ENCODE measurements at places on chromosomes 4 and X. TPM values are rescaled to one million over a fixed set of nuclear protein-coding genes. Genes with fewer than 3 reads are reported as not detected.

DNA sequence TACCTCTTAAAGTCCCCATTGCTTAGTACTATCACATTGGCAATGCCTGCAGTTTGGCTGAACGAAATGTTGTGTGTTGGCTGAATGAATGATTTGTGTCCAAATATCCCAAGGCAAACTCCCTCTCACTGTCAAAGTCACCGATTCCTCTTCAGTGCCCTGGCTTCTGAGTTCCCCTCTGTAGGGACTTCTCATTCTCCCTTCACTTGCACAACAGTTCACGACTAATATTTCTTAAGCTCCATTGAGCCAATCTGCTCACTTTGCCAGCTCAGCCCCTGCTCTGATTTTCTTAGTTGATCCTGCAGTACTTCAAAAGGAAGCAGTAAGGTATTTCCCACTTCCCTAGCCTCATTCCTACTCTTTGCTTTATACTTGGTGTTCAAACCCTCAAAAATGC, 21.9 kb upstream of the PACRGL start:
- H3K27me3 ChIP-seq = no peaks in the 10 kb centered on the region
- no peak for DNase-seq
- no peak overlapping the region for H3K27ac ChIP-seq
- no peaks in the 10 kb centered on the region for H3K36me3 ChIP-seq

DNA sequence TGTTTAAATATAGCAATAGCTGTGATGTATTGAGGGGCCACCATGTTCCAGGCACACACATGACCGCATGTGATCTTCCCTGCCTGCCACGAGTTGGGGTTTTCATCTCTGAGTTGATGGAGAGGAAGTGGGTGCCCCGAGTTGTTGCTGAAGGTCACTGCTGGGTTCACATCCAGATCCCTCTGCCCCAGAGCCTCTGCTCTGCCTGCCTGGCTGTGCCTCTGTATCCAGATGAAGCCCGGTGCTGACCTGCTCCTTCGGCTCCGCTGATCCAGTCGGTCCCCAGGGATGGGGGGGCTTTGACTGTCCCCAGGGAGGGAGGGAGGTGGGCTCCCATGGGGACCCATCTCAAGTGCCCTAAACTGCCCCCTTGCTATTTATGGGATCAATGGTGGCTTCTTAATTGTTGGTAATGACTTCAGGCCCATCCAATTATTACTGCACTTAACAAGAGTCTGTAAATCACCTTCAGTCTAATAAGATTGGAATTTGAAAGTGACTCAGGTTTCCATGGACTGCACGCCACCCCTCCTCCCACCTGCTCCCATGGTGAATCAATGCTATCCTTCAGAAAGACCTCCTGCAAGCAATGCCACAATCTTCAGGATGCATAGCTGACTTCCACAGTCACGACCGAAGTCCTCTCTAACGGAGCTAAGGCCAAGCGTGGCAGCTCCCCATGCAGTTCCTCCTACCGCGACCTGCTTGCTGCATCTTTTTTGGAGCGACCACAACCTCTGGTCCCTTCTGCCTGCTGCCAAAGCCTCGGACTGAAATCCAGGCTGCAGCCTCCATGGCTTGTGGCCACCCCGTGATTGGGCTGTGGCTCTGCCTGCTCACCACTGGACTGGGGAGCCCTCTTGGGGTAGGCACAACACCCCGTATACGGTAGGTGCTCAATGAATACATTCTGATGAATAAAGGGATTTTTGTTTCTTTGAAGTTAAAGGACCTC, 73.1 kb downstream of the CPZ start:
- H3K4me1 ChIP-seq = no peaks in the 10 kb centered on the region
- H3K4me3 ChIP-seq = no peak overlapping the region
- H3K36me3 ChIP-seq = no peaks in the 10 kb centered on the region
- no peak for DNase-seq
- H3K27me3 ChIP-seq = no peaks in the 10 kb centered on the region

DNA sequence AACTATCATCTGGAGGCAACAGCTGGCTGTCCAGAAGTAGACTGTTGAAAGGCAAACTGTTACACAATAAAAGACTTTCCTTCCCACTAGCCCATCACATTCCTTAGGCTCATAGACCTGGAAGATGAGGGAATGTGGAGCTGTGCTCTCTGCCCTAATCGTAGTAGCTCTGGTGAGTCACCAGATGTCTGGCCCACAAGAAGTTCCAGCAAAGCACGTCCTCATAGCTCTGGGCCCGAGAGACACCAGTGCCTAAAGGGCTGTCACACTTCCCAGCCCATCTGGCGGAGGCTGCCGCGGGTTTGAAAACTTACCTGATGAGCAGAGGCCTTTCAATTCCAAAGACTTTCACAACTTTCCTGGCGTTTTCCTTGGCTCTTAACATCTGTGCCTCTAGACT, 81.7 kb upstream of the STOX2 start:
- H3K27ac ChIP-seq = no peak overlapping the region
- no peak overlapping the region for H3K4me3 ChIP-seq
- no peaks in the 10 kb centered on the region for H3K36me3 ChIP-seq
- peak; percentile 79 for DNase-seq
- peaks cover 20% of the 10 kb centered on the region for H3K4me1 ChIP-seq

The DUSP21 gene
- not detected for total RNA-seq

The SSX4 gene
- total RNA-seq = not detected

DNA sequence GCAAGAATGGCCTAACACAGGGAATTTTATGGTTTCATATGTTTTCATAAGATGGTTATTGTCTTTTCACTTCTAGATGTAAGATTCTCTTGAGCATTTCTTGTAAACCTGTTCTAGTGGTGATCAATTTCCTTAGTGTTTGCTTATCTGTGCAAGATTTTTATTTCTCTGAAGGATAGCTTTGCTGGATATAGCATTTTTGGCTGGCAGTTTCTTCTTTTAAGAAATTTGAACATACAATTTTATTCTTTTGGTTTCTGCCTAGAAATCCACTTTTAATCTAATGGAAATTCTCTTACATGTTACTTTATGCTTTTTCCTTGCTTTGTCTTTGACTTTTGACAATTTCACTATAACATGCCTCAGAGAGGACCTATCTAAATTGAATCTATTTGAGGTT, 276.5 kb upstream of the SFRP2 start:
- no peaks in the 10 kb centered on the region for H3K27me3 ChIP-seq
- no peaks in the 10 kb centered on the region for H3K4me1 ChIP-seq
- H3K36me3 ChIP-seq = no peaks in the 10 kb centered on the region
- no peak overlapping the region for H3K4me3 ChIP-seq

DNA sequence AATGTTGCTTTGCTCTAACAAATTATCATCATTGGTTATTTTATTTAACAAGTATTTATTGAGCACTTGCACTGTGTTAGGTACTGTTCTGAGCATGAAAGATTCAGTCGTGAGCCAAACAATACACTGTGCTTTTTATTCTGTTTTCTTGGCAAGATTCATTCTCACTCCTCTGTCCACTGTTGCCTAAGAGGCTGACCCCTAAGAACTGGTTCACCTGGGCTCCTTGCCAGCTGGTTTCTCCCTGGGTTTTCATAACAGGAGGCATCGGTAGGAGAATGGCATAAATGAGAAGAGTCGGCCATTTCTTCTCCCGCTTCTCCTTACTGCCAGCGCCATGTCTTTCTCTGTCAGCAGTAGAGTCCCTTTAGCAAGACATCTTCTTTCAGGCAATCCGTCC, 243.7 kb upstream of the DIAPH2 start:
- H3K4me3 ChIP-seq = no peak overlapping the region
- no peaks in the 10 kb centered on the region for H3K4me1 ChIP-seq
- no peaks in the 10 kb centered on the region for H3K27me3 ChIP-seq

The USP27X gene
- 2.4 TPM for total RNA-seq

The HELQ gene
- 8.8 TPM for total RNA-seq

- DNase-seq = no peak
- no peak overlapping the region for H3K27ac ChIP-seq
- no peaks in the 10 kb centered on the region for H3K36me3 ChIP-seq
- no peak overlapping the region for H3K4me3 ChIP-seq
Observed at GRCh38 chrX:86023811-86024210, 23.5 kb downstream of the CHM start.
